ENCODE measurements at places on chromosomes 5 and 9.

DNA sequence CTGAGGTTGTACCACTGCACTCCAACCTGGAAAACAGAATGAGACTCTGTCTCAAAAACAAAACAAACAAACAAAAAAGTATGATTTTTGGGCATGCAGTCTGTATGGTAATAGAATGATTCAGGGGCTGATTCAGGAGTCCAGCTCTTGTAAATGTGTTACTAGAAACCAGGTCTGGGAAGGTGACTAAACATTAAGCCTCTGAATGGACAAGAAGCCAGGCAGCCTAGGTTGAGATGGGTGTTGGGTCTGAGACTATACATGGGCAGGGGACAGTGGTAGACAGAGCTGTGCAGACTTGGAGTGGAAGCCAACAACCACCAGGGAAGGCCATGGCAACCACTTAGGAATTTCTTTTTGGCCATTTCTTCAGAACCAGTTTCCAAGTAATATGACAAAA lies 64.9 kb upstream of the TLE1 start:
- no peak for DNase-seq

DNA sequence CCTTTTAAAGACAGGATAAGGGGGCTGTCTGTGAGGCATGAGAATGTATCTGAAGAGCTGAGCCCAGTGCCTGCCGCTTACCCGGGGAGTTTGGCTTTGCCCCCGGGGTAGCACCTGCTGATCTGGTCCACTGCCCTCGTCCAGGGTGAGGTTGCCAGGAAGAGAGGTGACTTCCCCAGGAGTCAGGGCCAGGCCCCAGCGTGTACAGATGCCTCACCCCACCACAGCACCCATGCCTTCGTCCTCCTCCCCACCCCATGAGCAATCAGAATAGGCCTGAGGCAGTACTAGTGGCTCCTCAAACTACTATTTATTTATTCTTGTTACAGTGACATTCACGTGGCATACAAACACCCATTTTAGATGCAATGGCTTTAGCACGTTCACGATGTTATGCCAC lies 15.7 kb upstream of the AIF1L start:
- no peak for DNase-seq

DNA sequence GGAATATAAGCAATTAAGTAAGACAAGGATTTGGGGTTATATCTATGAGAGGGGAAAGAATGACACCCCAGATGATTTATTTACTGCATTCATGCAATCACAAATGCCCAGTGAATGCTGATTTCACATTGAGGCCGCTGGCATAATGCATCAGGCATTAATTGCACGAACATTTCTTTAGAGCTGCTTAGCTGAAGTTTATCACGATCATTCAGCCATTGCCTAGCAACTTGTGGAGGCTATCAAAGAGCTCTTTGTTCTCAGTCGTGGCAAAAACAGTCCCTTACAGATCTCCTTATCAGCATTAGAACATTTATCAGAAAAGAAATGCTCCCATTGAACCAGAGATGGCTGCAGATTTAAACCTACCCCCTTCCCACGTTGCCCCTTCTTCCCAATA lies 88.7 kb upstream of the PRRC1 start:
- DNase-seq: no peak

DNA sequence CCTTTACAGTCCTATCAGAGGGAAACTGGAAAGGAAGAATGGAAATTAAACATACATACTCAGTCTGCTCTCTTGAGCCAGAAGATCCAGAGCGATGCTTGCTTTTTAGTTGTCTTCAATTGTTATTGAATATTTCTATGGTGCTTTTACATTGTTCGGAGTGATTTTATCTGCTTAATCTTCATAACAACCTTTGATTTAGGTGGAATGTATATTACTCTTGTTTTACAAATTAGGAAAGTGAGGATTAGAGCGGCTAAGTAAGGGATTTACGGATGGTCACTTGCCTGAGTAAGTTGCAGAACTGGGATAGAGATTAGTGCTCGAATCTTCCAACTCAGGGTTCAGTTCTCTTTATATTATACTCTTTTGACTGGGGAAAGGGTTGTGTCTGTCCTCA lies 69.1 kb downstream of the PBX3 start:
- DNase-seq: no peak

GRCh38 chr5:142342128-142342981 lies 17.5 kb upstream of the SPRY4 start:
- DNase-seq: no peak

- no peak for DNase-seq
Observed at GRCh38 chr5:128036950-128037349, 46.6 kb upstream of the SLC12A2 start.

GRCh38 chr5:150341331-150341730 lies 16.2 kb upstream of the TCOF1 start:
- no peak for DNase-seq

- DNase-seq: peak; percentile 70
Observed at GRCh38 chr9:137198051-137198901, 2.3 kb downstream of the TPRN start.

GRCh38 chr5:81579262-81579924 lies 171.5 kb downstream of the SSBP2 start:
- no peak for DNase-seq

- DNase-seq: peak; percentile 71
Observed at GRCh38 chr5:170225326-170226128, 7.3 kb upstream of the C5orf58 start.

- no peak for DNase-seq
Observed at GRCh38 chr5:72662936-72663335, 153.5 kb upstream of the TNPO1 start.

DNA sequence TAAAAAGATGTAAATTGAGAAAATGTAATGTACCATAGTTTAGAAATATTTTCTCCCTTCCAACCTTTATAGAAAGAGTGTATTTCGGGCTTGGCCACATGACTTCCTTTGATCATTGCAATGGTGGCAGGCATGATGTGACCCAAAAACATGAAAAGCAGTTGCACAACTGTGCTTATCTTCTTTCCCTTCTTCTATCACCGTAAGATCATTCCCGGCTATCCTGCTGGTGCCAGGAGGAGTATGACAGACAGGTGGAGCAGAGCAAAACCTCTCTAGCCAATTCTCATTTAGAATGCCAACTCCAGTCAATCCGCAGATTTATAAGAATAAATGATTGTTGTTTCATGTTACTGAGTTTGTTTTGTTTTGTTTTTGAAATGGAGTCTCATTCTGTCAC lies 10.6 kb upstream of the TESK1 start:
- DNase-seq: no peak

DNA sequence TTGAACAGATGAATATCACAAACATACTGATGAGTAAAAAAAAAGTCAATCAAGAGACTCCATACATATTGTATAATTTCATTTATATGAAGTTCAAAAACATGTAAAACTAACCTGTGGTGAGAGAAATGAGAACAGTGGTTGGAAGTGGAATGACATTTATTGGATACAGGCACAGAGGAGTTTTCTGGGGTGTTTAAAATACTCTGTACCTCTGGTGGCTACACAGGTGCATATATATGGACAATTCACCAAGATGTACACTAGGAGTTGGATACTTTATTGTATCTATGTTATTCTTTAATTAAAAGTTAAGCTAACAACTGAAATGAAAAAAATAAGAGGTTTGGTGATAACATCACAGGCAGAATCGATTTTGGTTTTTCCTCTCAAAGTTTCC lies 14.1 kb downstream of the FOXD1 start:
- DNase-seq: no peak

- no peak for DNase-seq
Observed at GRCh38 chr9:108933231-108933717, 650 bp downstream of the ELP1 start.

GRCh38 chr9:129225815-129226214 lies 47.8 kb upstream of the IER5L start:
- DNase-seq: no peak

DNA sequence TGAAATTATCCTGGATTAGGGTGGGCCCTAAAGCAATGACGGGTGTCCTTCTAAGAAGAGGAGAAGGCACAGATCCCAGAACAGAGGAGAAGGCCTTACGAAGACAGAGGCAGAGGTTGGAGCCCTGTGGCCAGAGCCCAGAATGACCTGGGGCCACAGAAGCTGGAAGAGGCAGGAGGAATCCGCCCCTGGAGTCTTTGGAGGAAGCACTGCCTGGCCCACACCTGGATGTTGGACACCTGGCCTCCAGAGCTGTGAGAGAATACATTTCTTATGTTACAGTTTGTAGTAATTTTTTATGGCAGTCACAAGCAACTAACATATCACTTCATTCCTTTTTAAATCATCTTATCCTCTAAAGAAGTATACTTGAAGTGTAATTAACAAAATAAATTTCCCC lies 8.5 kb downstream of the MRPL36 start:
- DNase-seq: no peak

GRCh38 chr9:3200331-3200774 lies 325.4 kb downstream of the RFX3 start:
- DNase-seq: no peak

DNA sequence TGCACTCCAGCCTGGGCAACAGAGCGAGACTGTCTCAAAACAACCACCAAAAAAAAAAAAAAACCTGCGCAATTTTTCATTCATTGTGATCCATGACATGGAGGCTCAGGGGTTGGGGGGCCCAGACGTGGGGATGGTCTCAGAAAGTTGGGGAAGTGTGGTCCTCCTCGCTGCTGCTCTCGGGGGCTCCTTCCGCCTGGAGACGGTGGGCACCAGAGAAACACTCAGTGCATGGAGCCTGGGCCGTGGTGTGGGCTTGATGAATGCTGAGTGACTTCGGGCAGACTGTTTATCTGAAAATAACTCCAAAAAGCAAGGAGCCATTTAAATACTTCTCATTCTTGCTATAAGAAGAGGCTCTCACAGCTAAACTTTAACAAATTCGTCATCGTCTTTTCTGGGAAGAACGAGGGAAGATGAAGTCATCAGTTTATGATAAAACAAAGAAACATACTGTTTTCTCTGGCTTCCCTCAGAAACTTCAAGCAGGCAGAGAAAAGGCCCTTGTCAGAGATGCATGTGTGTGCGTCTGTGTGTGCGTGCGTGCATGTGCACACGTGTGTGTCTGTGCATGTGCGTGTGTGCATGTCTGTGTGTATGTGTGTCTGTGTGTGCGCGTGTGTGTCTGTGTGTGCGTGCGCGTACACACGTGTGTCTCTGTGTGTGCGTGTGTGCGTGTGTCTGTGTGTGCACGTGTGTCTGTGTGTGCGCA lies 35.0 kb downstream of the RASGEF1C start:
- no peak for DNase-seq

DNA sequence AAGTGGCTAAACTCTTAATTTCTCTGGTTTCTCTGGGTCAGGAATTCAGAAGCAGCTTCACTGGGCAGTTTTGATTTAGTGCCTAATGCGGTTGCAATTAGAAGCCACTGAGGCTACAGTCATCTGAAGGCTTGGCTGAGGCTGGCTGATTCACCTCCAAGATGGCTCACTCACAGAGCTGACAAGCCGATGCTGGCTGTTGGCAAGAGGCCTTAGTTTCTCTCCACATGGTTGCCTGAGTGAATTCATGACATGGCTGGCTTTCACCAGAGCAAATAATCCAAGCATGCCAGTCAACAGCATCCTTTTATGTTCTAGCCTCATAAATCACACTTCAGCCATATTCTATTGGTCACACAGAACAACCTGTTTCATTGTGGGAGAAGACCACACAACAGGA lies 2.8 kb upstream of the CDK7 start:
- DNase-seq: peak; percentile 0

- DNase-seq: no peak
Observed at GRCh38 chr9:89597711-89598362, 7.0 kb upstream of the GADD45G start.

DNA sequence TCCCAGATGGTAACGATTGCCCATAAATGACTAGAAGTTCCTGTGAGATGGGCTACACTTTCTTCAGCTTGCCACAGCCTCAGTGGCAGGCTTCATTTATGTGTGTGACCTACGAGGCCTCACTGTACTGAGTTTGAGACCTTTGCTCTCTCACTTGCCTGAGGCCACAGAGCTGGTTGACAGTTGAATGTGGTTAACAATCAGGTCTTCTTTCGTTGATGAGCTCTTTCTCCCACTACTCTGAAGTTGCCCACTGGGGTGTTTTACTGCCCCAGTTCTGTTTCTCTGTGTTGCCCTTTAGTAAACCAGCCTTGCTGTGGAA lies 70.5 kb downstream of the CYFIP2 start:
- no peak for DNase-seq

DNA sequence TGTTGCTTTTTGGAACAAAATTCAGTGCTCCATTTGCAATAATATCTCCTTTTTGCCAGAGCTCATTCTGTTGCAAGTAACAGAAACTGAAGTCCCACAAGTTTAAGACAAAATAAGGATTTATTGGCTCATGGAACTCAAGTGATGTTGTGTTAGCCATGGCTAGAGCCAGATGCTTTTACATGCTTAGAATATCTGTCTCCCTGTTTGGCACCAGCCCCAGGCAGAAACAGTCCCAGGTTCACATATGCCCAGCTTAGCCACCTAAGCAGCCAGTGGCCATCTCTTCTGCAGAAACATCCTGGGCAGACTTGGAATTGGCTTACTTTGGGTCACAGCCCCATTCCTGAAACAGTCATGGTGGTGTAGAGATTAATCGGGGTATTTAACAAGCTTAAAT lies 540.9 kb upstream of the SGCD start:
- no peak for DNase-seq

DNA sequence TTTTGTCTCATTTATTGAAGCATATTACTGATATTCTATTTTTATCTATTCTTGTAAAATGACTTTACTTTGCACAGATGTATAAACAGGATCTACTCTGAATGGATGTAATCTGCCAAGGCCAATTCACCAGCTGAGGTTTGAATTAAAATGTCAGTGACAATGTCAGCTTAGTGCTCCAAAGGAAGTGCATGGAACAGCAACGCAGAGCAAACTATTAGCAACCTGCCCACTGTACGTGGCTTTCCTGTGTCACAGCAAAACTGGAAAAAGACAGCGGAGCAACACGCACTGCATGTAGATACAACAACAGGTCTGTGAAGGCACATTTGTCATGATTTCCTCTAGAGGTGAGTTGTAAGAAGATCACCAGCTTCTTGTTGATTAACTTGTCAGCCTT lies 409.4 kb downstream of the MED10 start:
- DNase-seq: no peak
